D341Med (cell line): ENCODE measurements at places on chromosomes 6 and 20.

GRCh38 chr6:37088897-37089296, 81.1 kb upstream of the PIM1 start:
- no peak for DNase-seq

GRCh38 chr6:72864799-72865198, 242.9 kb downstream of the KCNQ5 start:
- DNase-seq, result no peak

DNA sequence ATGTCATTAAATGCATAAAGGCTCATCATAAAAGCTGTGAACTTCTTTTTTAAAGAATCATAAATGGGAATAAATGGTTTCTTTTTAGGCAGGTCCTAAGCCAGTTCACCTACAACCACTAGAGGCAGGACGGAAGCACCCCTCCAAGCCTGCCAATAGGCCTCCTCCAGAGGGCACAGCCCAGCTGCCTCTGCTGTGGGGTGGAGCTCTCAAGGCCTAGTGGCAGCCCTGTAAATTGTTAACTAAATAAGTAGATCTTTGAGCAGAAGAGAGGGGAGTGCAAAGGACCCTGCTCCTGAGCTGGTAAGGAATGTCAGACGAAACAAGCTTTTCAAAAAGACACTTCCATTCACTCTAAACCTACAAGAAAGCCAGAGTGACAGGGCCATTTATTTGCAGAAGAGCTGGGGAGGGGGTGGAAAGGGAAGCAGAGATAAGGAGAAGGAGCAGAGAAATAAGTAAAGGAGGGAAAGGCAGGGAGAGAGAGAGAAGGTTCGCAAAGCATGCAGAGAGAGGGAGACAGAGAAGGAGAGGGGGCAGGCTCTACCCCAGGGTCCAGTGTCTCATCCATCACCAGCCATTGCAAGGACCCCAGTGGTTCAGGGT, 18.0 kb upstream of the MAFB start:
- DNase-seq, result no peak

DNA sequence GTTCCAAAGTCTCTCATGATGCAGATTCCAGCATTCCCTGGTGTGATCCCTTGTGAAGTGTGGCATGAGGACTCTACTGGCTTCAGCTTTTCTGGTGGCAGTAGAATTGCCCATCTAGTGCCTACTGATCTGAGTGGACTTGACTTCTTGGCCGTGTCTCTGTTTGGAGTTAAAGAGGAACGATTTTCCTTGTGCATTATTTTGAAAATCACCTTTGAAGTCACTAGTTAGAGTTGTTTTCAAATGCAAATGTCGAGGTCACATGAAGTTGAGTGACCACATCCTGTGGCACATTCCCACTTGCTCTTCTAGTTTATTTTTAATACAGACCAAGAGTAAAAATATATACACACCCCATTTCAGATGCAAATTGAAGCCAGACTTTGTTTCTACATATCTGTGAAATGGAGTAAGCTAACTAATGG, 270.7 kb upstream of the TAB2 start:
- DNase-seq, result no peak

GRCh38 chr6:14472986-14473337, 355.4 kb downstream of the CD83 start:
- no peak for DNase-seq

DNA sequence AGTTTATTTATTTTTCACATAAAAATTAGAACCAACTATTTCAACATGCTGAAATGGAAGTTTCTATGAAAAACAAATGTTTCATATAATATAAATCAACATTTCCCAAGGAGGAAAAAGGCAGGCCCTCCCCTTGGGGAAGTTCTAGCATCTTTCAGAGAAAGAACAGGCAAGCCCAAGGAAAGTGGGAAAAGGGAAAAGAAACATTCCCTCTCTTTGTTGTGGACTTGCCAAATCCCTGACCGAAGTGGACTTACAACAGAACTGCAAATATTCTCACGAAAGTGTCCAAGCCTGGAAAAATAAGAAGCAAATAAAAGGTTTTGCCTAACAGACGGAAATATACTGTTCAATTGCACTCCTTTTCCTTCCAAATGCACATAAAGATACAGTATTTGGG, 214.4 kb downstream of the ATXN1 start:
- no peak for DNase-seq

GRCh38 chr6:13563009-13563408, 11.4 kb upstream of the SIRT5 start:
- no peak for DNase-seq

DNA sequence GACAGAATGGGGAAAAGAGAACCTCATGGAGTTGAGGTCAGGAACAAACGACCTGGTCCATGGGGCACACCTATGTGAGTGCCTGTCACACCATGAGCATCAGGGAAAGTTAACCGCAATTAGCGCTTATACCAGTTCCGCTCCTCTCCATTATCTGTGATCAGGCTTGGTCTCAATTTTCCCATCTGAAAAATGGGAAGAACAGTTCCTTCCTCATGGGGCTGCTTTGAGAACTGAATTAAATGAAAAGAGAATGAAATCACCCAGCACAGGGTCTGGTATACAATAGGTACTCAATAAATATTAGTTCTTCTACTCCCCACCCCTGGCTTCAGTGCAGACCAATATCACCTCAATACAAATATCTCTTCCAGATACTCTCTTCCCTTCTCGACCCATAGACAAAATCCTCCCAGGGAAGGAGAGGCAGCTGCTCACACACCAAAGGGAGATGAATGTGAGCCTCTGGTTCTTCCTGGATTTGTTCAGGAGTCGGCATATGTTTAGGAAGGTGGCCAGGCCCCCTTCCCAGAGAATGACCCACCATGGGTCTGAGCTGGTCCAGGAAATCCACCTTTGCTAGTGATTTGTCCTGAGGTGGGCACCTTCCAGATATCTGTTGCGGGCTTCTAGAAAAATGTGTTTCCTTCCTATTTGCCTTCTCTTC, 2.4 kb upstream of the PTGIS start:
- DNase-seq, result no peak

GRCh38 chr6:147507162-147508041, 1.1 kb upstream of the SAMD5 start:
- peak; percentile 68 for DNase-seq

DNA sequence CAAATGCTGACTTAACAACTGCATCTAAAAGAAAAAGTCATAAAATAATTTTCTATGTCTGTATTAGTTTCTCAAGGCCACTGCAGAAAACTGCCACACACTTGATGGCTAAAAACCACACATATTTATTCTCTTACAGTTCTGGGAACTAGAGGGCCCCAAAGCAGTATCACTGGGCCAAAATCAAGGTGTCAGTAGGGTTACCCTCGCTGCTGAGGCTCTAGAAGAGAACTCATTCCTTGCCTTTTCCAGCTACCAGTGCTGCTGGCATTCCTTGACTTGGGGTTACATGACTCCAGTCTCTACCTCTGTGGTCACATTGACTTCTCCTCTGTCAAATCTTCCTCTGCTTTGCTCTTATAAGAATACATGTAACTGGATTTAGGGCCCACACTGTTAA, 124.6 kb upstream of the THEMIS start:
- no peak for DNase-seq

GRCh38 chr20:60381643-60382400, 423.6 kb downstream of the CDH26 start:
- no peak for DNase-seq

DNA sequence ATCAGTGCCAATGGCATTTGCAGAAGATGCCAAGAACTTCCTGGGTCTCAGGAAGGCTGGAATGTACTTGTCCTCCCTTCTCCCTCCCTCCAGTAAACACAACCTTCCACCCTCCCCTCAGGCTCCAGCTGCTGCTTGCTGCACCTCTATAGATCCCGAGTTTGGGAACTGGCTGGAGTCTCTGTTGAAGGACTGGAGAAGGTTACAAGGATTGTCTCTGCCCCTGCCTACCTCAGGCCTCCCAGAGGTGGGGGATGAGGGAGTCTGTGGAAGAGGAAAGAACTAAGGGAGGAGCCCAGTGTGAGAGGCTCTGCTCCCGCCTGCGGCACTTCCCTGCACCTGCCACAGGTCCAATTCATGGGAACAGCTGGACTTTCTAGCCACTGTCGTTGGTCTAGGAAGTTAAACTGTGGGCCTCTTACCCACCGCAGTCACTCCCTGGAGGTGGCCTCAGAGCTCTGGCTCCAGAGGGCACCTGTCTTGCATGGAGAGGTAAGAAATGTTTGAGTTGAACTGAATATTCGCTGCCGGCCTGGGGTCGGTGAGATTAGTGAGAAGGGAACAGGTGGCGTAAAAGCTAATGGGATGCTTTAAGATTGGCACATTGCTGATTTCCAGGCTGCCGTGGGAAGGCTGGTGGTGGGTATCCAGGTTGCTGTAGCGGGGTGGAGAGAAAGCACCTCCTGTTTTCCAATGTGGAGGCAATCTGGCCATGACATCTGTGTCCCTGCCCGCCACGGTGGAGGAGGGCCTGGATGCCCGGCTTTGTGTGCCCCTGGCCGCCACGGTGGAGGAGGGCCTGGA, 54.3 kb downstream of the PPP1R14C start:
- DNase-seq, result no peak

GRCh38 chr6:152338335-152339125, 298.6 kb downstream of the SYNE1 start:
- peak; percentile 70 for DNase-seq

DNA sequence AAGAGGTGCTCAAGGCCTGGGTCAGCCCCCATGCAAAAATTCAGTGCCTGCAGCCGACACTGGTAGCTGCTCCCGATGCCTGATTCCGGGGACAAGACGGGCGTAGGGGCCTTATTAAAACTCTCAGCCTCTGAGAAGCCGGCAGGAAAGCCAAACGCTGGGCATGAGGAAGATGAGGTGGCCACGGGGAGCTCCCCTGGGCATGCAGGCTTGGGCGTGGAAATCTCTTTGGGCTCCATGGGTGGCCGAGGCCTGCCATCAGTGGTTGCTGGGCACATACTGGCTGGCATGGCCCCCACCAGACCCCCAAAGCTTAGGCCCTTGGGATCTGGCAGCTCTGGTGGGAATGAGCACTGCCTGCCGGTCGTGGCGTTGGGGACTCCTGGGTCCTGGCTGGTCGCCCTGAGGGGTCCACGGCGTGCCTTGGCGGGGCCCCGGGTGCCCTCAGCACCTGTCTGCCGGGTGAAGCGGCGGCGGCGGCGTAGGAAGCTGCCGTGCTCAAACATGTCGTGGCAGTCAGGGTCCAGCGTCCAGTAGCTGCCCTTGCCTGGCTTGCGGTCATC, 586 bp downstream of the FOXS1 start:
- DNase-seq, result no peak

DNA sequence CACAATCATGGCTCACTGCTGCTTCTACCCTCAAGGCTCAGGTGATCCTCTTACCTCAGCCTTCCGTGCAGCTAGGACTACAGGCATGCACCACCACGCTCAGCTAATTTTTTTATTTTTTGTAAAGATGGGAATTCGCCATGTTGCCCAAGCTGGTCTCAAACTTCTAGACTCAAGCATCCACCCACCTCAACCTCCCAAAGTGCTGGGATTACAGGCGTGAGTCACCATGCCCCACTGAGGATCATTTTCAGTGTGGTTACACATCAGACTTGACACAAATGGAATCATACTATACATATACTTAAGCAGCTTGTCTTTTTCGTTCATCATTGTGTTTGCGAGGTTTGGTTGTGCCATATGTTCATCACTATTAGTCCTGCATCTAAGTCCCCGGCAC, 26.6 kb downstream of the ZC3H12D start:
- DNase-seq, result no peak

- DNase-seq, result no peak
Measured at GRCh38 chr6:41644297-41644879, 6.1 kb downstream of the MDFI start.

GRCh38 chr6:5981126-5982026, 25.3 kb downstream of the NRN1 start:
- DNase-seq, result no peak

DNA sequence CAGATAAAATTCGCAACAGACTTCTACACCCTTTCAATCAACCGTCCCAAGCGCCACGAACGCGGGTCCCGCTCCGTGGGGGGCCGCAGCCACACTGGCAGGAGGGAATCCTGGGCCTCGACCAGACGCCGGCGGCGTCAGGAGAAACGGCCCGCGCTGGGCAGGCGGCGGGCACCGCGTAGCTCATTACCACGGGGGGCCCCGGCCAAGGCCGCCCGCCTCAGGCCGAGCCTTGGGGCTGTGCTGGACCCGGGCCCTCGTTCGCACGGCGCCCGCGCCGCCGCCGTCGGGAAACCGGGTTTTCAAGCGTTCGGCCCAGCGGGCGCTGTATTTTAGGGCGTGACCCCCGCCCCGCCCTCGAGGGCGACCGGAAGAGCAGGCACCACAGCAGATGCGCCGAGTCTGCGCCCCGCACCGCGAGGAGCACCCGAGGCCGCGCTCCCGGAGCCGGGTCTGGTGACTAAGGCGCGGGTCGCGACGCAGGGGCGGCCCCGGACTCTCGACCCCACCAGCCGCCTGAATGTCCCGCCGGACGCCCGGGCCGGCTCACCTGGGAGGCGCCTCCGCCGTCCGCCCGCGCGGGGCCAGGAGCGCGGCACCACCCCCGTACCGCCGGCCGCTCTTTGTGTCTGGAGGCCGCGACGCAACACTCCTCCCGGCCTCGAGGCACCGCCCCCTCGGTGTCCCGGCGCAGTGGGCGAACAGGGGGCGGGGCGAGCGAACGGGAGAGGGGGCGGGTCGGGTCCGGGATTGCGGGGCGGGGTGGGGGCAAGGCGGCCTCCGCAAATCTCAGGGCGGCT, at the start of gene NINL:
NINL (minus strand) TSS at position 627 of the 800 bp plus-strand sequence. CDS start 58,944 bp downstream, outside the sequence.
- peak; percentile 94 for DNase-seq

DNA sequence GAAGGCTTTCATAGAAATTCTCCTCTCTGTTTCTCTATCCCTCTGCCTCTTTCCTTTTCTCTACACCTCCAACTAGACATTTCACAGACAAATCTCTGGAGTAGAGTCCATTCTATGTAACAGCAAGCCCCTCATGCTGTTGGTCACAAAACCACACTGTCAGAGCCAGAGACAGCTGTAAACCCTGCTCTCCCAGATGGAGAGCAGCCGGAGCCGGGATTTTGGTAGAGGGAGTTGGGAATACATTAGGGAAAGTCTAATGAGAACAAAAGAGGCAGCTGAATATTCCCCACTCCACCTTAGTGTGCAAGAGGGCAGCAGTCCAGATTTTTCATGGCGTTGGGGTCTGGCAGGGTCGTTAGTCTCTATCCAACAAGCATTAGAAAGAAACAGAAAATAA, 68.3 kb upstream of the EDN1 start:
- DNase-seq, result no peak

GRCh38 chr6:86820750-86821149, 116.6 kb upstream of the HTR1E start:
- no peak for DNase-seq

GRCh38 chr6:88492824-88493223, 326.7 kb upstream of the CNR1 start:
- peak; percentile 49 for DNase-seq
